Left hindlimb (tissue), 1 donor: ENCODE measurements at places on chromosomes 12 and 14.
A peak's percentile ranks its signal among the peaks of the same experiment; 100 is the strongest.

DNA sequence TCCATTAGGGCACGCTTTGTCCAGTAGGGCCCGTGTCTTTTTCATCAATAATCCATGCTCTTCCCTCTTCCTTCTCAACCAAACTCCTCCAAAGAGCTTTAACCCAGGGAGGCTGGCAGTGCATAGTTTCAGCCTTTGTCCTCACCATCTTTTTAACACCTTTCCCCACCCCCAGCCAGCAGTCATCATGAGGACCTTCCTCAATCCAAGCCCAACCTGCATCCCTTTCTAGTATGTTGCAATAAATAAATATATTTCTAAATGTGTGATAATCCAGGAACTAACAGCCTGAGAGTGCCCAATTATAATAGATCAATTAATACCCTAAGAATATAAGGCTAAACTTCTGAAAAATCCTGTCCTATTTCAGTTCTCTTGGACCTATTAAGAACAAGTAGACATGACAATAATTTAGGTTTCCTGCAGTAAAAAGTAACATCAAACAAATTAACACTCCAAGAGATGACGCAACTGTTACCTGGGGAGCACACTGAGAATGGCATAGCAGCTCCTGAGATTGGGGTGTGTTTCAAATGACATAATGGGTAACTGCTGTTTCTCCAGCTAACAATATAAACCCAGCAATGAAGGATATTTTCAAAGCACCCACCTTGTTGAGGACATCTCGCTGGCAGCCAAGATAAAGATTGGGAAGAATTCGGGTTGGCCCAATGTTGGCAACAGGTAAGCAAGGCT, 62.6 kb downstream of the DUSP16 start:
- no peak for DNase-seq

GRCh38 chr14:93708800-93709199, 79.5 kb downstream of the PRIMA1 start:
- DNase-seq: no peak

GRCh38 chr12:2753536-2753935, 41.2 kb upstream of the FKBP4 start:
- DNase-seq: no peak

DNA sequence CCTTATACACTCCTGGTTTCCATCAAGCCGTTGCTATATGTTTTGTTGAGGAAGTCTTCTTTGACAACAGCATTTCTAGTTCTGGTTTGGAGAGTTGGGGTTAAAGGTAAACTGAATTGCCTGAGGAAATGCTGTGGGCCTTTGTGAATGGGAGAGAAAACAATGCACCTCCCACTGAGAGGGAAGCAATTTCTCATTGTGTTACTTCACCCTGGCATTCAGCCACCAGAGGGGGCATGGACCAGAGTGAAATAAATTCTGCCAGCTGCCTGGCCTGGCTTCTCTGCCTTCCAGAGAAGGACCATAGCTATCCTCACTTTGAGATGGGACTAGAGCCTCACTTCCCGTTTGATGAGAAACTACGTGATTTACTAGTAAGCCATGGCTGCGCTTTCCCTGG, 475.3 kb downstream of the EGLN3 start:
- peak; percentile 39 for DNase-seq

DNA sequence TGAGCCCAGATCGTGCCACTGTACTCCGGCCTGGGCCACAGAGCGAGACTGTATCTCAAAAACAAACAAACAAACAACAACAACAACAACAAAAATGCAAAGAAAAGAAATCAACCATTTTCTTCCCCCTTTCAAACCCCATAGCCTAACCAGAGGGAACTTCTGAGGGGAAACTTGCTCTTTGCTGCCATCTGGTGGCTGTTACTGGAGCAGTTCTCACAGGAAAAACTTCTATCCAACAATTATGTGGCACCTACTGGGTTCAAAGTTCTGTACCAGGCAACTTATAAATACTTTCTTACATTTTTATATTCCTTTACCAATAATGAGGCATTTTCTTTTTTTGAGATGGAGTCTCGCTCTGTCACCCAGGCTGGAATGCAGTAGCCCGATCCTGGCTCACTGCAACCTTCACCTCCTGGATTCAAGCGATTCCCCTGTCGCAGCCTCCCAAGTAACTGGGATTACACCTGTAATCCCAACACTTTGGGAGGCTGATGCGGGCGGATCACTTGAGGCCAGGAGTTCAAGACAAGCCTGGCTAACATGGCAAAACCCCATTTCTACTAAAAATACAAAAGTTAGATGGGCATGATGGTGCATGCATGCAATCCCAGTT, 50.9 kb upstream of the BICDL1 start:
- peak; percentile 34 for DNase-seq

GRCh38 chr12:132260721-132261120, 68.7 kb downstream of the GALNT9 start:
- DNase-seq: no peak

DNA sequence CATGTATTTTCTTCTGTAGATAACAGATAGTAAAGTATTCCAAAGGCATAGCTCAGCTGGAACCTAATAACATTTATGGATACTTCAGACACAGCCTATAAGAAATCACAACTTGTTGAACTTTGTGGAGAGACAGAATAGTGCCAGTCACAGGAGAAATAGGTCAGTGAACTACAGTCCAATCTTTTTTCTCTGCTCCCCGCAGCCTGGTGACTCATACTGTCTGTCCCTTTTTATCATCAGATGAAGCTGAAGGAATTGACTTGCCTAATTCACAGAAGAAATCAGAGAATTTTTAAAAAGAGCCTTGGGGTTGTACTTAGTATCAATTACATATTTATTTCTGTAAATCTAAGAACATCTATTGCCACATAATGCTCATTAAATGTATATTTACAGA, 222.3 kb downstream of the ALG10 start:
- no peak for DNase-seq

GRCh38 chr12:131152587-131152986, 198.9 kb downstream of the ADGRD1 start:
- no peak for DNase-seq

DNA sequence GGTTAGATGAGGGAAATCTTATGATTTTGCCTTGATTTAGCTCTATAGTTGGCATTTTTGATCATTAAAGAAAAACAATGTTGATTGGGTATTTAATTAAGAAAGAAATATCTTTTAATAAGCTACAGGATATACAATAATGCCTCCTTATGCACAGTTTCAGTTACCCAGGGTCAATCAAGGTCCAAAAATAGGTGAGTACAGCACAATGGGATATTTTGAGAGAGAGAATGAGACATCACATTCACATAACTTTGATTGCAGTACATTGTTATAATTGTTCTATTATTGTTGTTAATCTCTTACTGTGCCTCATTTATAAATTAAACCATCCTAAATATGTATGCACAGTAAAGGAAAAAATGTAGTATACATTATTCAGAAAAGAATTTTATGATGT, 102.2 kb downstream of the MYF5 start:
- no peak for DNase-seq

- no peak for DNase-seq
Measured at GRCh38 chr14:94547151-94547680, 14.0 kb upstream of the SERPINA4 start.

- DNase-seq: no peak
Measured at GRCh38 chr14:33588771-33589170, 362.1 kb downstream of the EGLN3 start.

DNA sequence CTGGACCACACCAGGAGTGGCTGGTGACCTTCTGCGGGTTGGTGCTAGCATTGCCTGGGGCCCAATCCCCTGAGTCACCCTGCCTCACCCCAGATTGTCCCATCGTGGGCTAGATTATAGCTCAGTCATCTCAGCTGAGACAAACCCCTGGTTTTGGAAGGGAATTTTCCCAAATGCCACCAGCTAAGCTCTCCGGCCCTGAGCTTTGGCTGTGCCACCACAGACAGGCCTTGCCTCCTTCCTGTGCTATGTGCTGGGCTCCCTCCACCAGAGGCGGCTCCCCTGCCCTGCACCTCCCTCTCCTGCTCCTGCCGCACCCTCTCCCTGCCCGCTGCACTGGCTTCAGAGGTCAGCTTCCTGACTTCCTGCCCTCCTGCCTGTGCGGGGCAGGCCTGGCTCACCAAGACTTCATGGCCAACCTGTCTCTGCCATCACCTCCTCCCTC, 196.3 kb downstream of the TSPAN9 start:
- DNase-seq: no peak

GRCh38 chr12:97267594-97268202, 194.9 kb upstream of the RMST start:
- no peak for DNase-seq

- no peak for DNase-seq
Measured at GRCh38 chr12:46219877-46220655, 48.8 kb downstream of the SLC38A1 start.

GRCh38 chr12:109739747-109740693, 26.4 kb downstream of the FAM222A start:
- DNase-seq: no peak

GRCh38 chr12:62530596-62530995, 64.0 kb downstream of the MON2 start:
- DNase-seq: no peak

- no peak for DNase-seq
Measured at GRCh38 chr14:65751510-65751909, 339.0 kb downstream of the FUT8 start.

DNA sequence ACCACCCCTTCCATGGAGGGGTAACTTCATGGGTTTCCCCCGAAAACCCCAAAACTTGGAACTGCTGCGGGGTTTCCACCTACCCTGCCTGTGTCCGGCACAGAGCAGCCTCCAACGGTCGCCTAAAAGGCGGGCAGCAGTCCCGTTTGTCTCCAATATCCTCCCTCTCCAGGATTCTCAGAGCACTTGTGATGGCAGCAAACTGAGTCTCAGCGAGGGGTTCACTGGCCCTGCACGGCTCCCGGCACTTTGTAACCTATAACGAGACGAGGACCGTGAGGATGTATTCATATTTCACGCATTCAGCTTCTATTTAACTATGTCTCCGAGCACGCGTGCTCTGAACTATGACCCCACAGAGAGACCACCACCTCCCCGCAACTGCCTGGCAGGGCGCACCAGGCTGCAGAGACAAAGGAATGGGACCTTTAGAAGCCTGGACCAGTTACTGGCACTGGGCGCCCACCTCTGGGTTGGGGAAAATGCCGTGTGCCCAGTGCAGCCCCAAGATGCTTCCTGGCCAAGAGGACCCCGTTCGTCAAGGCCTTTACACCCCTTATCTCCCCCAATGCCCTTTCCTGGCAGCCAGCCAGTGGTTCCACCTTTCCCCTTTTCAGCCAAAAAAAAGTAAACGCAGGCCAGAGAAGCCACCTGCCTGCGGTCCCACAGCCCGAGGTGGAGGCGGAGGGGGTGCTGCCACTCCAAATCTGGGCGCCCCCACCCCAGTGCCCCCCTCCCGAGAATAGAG, 173.1 kb upstream of the RTL1 start:
- DNase-seq: no peak

DNA sequence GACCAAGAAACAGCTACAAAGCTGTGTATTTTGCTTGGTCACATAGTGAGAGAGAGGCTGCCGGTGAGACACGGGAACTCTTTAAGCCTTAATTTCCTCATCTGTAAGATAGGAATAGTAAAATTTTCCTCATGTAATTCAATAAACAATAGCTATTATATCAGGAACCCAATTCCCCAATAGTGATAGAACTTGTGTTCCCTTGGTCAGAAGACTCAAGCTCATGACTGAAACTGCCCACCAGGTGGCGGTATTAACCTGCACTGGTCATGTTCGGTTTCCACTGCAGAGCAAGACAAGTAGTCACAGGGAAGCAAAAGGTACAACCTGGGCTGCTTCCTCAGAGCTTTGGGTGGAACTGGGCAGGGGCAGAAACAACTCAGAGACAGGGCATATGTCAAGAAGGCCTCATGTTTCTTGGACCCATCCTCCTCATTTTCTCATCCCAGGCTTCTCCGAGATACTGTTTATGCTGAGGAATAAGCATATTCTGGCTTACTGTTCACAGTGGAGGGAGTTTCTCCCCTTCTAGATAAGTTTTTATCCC, 4.2 kb upstream of the AJUBA start:
- peak; percentile 88 for DNase-seq

GRCh38 chr14:93654599-93654998, 133.7 kb downstream of the PRIMA1 start:
- no peak for DNase-seq

DNA sequence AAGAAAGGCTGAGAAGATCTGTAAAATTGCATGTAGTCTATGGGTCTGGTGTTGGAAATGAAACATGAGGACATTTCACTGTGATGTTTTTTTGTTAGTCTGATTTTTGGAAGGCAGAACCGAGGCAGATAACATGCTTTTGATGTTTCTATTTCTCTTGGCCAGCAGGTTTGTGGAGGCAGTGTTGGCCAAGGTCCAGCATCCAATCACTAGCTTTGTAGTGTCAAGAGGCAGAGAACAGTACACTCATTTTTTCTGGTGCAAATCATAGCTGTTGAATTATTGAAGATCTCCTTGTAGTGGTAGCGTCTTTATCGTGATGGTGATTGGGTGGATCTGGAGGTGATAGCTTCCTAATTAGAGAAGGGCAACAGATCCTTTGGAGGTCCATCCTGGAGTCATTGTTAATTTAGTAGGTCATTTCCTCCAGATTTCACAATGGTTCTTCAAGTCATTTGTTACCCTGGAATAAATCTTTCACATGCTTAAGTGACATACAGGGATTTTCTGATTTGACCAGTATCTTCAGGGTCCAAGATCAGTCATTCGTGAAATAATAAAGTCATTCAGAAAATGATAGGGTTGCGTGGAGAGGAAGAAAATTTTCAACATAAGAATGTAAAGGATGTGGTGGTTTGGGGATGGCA, 252.4 kb upstream of the CPNE8 start:
- DNase-seq: no peak
